Lower lobe of right lung (tissue), 2 donors: ENCODE measurements at places on chromosomes 4 and X.
A peak's percentile ranks its signal among the peaks of the same experiment; 100 is the strongest.

DNA sequence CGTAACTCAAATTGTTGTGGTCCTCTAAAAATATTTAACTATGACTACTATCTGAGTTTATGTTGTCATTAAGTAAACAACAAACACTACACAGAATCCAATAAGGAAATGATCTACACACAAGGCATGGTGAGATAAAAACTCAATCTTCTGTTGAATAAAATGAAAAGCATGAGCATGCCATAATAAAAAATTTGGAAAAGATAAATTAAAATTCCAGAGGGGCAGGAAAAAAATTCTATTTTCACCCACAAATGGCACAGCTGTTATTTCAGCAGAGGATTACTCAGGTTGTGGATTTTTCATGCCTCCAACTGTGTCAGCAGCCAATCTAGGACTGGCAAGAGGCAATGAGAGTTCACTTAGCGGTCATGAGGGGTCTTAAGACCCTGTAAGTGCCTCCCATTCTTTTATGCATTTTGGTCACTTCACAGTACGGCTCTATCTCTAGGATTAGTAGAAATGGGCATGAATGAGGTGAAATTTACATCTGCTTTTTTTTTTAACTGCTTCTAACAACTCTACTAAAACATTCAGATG lies 639.8 kb upstream of the DIPK2B start:
- H3K36me3 ChIP-seq: no peaks in the 10 kb centered on the region
- no peak for DNase-seq
- no peaks in the 10 kb centered on the region for H3K27me3 ChIP-seq
- H3K4me3 ChIP-seq: no peak overlapping the region

DNA sequence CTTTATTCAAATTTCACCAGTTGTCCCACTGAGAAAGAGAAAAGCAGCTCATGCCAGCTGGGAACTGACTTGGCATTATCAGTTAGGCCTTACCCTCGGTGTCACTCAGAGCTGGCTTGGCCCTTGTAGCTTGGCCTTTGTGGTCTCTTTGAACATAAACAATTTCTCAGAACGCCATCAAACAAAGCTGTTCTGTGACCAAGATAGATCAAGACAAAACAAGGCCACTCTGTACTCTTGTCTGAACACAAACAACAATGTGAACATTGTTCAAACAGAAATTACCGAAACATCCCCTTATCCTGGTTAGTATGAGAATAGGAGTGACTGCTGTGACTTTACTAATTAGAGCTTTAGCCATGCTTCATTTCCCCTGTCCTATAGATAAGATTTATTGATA lies 57.2 kb downstream of the DIPK2B start:
- H3K27ac ChIP-seq: no peak overlapping the region
- no peaks in the 10 kb centered on the region for H3K4me1 ChIP-seq
- no peak overlapping the region for H3K4me3 ChIP-seq

- no peaks in the 10 kb centered on the region for H3K36me3 ChIP-seq
- H3K27me3 ChIP-seq: no peaks in the 10 kb centered on the region
- H3K4me3 ChIP-seq: no peak overlapping the region
- H3K4me1 ChIP-seq: no peaks in the 10 kb centered on the region
- DNase-seq: no peak
- H3K27ac ChIP-seq: no peak overlapping the region
These were observed 902.1 kb upstream of the NDST4 start for GRCh38 chr4:116015549-116015948.

GRCh38 chrX:102651242-102652011 lies at the start of gene GPRASP1:
Gene GPRASP1 (plus strand): TSS chrX:102651483. CDS start chrX:102653914, 2,431 bp downstream.
- H3K4me3 ChIP-seq: peak within 1 kb of the TSS; percentile 61
- peak within 1 kb of the TSS; percentile 46 for H3K27ac ChIP-seq
- H3K4me1 ChIP-seq: no peaks in the 10 kb centered on the region
- H3K36me3 ChIP-seq: no peaks in the 10 kb centered on the region
- peak; percentile 57 for DNase-seq

- DNase-seq: no peak
- no peak overlapping the region for H3K4me3 ChIP-seq
- no peaks in the 10 kb centered on the region for H3K36me3 ChIP-seq
- H3K27me3 ChIP-seq: no peaks in the 10 kb centered on the region
These were observed 2.2 kb upstream of the SLC38A5 start for GRCh38 chrX:48472225-48472624.
